GOT3 (cell line): ENCODE measurements at places on chromosomes 2 and 18.

DNA sequence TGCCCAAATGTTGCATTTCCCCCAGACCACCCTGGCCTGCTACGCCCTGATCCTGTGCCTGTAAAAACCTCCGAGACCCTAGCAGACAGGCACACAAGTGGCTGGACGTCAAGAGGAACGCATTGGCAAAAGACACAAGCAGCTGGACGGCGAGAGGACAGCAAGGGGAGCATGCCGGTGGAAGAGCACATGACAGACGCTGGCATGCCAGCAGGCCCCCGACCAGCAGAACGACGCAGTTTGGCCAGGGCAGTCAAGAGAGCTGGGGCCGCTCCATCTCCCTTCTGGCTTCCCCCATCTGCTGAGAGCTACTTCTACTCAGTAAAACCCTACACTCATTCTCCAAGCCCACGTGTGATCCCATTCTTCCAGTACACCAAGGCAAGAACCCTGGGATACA is 42.1 kb downstream of the SAP130 start:
- DNase-seq, result no peak

DNA sequence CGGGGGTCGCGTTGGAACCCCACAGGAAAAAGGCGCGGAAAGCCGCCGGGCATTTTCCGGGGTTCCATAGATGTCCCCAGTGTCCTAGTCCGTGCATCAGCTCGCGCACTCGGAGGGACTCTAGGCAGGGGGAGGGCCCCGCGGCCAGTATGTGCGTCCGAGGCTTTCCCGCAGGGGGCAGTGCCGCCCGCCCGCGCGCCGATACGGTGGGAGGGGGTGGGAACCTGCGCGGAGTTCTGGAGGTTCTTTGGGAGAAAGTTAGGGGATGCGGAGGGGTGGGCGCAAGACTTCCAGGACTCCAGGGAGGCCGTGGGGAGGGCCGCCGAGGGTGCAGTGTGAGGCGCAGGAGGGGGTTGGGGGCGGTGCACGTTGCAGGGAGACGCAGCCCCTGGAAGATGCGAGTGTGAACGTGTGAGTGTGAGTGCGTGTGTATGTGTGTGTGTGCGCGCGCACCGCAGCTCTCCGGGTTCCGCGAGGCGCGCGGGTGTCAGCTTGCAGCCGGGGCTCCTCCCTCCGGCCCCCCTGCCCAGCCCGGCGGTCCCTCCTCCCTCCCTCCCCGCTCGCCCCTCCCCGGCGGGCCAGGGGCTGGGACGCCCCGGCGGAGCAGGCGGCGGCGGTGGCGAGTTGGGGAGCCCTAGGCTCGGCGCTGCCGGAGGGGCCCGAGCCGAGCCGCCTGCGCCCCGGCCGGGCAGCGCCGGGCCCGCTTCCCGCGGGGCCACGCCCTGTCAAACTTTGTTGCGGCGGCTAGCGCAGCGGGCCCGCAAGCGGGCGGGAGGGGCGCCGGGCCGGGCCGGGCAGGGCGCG is at the start of gene TCF7L1:
TSS of gene TCF7L1 (plus strand) at position 559 of the 804 bp plus-strand sequence. CDS start 293 bp downstream, outside the sequence.
- peak; percentile 45 for DNase-seq

DNA sequence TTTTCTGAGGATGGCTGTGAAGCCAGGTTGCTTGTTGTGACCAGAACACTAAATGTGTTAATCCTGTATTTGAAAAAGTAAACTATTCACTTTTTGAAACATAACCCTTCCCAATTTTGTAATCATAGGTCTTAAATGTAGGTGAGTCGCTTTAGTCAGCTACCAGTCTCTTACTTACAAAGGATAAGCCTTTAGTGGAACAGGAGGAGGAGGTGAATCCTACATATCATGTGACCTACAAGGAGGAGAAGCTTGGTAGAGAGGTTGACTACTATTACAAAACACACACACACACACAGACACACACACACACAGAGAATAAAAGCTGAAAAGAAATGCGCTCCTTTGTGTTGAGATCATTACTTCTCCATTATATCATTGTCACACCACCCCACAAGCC is 59.9 kb upstream of the SPAG16 start:
- DNase-seq, result no peak

DNA sequence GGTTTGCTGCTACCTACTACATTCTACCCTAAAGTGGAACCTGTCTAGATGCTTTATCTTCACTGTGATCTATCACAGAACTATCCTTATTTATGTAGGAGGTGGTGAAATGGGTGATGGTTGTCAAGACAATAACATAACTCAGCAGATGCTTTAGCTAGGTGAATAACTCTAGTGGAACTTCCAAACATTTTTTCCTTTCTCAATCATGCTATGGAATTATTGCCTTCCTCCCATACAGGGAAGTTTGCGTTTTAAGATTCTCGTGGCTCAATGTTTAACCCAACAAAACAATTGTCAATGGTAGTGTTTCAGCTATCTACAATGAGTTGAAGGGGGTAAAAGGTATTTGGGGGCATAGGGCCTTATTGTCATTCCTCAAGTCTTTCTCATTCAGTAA is 82.6 kb upstream of the GLI2 start:
- DNase-seq, result no peak

DNA sequence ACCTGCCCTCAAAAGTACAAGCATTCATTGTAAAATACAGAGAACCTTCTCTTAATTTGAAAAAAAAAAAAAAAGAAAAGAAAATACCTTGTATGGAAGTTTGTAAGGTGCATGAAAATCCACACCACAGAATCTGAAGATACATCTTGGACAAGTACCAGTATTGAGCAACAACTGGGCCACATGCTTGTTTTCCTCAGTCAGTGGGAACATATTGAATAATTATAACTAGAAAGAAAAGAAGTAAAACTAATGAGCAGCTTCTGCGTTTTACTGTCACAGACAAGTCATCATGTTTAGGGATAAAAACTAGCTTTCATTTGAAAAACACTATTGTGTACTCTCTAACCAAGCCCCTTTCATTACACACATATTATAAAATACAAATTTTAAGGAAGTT is 5.8 kb upstream of the PEX13 start:
- DNase-seq, result no peak

GRCh38 chr18:44609181-44609941 is 71.3 kb upstream of the SETBP1 start:
- DNase-seq, result no peak

GRCh38 chr2:66661253-66662173 is 226.6 kb downstream of the MEIS1 start:
- no peak for DNase-seq

DNA sequence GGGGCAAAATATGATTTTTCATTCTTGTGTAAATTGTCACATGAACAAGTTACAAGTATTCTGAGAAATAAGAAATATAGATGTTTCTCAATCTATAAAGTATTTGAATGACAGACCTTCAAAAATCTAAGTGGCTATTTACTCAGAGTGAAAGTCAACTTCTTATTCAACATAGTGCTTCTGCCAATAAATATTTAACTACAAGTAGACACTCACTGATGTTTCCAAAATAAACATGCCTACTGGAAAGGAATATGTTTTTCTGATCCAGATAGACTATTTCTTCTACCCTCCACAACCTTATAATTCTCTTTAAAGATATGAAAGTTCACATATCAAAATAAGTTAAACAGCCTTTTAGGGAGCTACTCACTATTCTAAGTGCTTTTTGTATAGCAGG is 296.3 kb downstream of the DSC3 start:
- no peak for DNase-seq

- DNase-seq, result no peak
Measured at GRCh38 chr2:198054299-198054698, 249.9 kb downstream of the PLCL1 start.

DNA sequence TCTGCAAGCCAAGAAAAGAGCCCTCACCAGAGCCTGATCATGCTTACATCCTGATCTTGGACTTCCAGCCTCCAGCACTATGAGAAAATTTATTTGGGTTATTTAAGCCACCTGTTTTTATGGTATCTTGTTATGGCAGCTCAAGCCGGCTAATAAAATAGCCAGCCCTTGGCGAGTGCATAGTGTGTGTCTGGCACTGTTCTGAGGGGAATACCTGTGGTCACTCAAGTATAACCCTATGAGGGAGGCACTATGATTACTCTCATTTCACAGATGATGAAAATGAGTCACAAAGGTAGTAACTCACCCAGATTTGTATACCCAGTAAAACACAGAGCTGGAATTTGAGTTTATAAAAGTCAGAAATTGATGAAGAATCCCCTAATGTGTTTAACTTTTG is 556.9 kb upstream of the SETBP1 start:
- DNase-seq, result no peak

DNA sequence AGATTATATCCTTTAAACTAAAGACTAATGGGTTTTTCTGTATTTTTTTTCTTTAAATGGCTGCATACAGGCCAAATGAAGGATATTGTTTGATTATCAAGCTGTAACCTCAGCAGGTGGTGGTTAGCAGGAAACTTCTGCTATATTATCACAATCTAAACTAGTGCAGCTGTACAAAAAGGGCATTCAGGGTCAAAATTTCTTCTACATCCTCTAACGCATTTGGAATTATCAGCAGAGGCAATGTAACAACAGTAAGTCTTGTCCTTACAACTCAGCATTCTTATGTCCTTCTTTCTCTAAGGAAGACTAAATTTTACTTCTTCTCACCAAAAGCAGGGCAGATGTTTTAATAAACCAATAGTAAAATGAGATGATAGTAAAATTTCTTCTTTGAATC is 135.8 kb upstream of the FN1 start:
- no peak for DNase-seq
